ENCODE measurements at places on chromosomes 3 and 15.
A peak's percentile ranks its signal among the peaks of the same experiment; 100 is the strongest.

DNA sequence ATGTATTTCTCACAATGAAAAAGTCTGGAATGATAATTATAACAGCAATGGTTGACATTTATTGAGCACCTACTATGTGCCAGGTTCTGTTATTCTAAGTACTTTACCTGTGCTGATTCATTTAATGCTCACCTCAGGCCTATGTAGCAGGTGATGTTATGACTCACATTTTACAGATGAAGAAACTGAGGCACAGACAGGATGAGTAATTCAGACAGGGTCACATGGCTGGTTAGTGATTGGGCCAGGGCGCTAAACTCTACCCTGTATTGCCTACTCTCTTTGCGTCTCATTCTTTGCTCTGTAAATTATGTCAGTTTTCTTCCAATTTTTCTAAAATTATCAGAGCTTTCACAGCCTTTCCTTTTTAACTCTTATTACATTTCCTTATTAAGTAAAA, 98.3 kb downstream of the PIK3R4 start:
- no peak for DNase-seq

- no peak for DNase-seq
These were observed 1.4 kb downstream of the PAQR5 start for GRCh38 chr15:69299943-69300588.

DNA sequence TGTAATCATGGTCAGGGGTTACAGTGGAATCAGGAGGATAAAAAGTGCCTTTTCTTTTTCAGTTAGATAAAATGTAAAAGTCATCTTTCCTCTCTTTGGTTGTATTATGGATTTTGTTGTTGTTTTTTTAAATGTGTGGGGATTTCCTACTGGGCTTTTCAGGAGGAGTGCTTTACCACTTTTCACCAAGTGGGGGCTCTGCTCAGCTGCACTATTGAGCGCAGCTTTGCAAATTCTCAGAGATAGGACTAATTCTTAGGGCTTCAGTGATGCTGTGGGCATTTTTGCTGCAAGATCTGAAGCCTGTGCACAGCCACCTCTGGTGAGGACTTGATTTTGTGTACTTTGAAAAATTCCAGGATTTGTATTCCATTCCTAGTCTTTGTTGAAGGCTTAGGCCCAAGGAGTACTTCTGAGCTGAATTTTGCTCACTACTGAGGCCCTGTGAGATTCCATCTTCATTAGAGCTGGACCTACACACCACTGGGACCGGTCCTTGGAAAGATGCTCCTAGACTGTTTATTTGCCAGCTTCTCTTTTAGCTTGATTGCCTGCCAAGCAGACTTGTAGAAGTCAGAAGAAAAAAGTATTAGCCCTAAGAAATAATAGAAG, 7.5 kb downstream of the GNB5 start:
- no peak for DNase-seq

DNA sequence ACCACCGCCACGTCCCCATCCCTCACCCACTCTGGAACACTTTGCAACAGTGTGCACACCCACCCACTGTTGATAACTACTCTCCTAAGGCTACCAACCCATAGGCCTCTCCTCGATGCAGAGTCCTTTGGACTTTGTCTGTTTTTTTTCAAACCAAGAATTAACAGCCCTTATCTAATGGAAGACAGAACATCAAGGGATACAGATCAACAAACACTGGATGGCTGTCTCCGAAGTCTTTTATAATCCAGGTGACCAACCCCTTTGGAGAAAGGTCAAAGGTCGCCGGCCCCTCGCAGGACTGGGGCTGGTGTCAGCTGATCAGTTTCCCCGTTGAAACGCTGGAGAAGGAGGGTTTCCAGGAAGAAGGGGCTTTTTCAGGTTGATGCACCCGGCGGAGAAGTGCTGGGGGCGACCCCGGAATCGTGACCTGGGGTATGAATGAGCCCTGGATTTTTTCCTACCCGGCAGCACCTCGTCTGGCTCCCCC, 532 bp downstream of the B4GALT4 start:
- DNase-seq, result peak; percentile 42

DNA sequence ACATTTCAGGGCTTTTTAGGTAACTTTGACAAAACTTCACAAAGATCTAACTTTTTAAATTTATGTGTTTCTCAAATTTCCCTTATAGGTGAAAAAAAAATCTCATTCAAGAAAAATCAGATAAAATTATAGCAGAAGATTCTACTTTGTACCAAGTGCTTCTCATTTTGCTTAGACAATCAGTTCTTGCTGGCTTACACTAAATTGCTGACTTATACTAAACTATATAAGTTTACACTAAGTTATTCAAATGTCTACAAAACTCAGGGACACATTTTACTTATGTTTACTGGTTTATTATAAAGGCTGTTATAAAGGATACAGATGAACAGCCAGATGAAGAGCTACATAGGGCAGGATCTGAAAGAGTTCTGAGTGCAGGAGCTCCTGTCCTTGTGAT, 195.1 kb downstream of the ZPLD1 start:
- DNase-seq, result no peak

GRCh38 chr3:124826703-124827102, 60.5 kb downstream of the ITGB5 start:
- DNase-seq, result no peak

- DNase-seq, result no peak
These were observed 147.6 kb downstream of the IGF1R start for GRCh38 chr15:98795980-98796379.

DNA sequence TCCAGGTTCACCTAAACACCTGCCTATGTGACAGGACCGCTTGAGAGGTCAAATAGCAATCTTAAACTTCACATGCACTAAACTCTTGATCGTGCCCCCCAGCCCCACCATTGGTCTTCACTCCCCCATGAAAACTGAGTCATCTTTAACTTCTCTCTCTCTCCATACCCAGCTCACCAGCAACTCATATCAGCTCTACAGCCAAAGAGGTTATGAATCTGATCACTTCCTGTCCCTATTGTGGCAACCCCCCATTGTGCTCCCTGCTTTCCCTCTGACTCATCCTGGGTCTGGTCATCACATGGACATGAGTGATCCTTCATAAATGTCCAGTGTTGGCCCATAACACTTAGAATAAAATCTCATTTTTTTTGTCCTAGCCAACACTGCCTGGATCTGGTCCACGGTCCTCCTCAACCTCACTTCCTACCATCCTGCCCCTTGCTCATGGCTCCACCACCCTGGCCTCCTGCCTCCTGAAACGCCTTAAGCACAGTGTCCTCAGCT, 103.4 kb upstream of the HACD2 start:
- no peak for DNase-seq

DNA sequence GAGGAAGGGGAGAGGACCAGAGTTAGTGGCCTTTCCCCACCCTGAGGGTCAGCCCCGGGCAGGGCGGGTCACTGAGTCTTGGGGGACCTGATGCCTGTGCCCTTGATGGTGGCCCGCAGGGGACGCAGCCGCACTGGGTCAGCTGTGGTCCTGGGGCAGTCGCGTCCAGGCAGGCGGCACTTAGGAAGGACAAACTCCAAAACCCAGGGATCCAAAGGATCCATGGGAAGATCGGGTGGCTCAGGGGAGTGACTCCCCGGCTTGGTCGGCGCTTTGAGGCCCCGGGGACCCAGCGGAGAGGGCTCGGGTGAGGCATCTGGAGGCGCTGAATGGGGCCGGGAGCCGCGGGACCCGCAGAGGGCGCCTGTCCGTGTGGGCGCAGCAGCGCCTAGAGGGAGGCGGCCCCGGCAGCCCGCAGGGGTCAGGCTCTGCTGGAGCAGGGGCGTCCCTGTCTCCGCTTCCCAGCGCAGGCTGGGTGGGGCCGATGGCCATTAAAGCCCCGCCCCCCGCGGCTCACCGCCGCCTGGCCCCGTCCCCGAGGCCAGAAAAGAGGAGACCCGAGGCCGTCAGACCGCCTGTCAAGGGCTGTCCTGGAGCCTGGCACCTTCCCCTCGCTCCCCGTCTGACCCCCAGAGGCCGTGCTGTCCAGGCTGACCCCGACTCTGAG, 17.5 kb downstream of the CIDEC start:
- DNase-seq, result peak; percentile 77

DNA sequence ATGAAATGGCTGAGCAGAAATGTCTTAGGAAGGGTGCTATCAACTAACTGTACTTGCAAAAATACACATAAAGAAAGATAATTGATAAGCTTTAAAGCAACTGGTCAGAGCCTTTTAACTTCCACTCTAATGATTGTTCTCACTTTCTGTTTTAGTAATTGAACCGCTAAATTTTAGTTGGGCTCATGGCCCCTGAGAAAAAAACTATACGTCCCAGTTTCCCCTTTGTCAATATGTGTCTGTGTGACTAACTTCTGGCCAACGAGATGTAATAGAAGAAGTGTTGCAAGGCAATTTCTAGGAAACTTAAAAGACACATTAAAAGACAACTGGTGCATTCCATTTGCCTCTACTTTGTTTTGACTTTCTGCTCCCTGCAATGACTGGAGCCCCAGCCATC, 223.9 kb downstream of the NR1D2 start:
- no peak for DNase-seq

DNA sequence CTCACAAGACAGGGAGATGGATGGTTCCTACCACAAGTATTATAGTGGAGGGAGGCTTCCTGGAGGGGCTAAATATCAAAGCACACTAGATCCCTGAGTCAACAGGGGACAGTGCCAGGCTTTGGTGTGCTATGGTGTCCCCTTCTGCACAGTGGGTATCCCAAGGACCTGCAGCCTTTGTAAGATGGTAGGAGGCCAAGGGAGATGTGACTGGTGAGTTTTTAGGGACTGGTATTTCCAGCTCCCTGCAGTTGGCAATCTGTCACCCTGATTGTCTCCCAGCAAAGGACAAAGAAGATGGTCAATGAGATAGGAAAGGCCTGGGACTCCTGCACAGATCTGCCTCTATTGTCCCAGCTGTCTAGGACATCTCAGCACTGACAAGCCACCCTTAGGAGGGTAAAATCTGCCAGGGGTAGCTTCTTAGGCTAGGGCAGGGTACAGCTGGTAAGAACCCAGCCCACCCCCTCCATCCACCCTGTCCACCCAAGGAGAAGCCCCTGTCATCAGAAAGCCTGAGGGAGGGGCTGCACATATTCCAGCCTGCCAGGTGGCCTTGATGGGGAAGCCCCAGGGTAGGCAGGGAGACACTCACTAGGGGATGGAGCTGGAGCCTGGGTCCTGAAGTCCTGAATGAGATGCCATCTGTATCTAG, 631 bp downstream of the CYP1A1 start:
- DNase-seq, result no peak

DNA sequence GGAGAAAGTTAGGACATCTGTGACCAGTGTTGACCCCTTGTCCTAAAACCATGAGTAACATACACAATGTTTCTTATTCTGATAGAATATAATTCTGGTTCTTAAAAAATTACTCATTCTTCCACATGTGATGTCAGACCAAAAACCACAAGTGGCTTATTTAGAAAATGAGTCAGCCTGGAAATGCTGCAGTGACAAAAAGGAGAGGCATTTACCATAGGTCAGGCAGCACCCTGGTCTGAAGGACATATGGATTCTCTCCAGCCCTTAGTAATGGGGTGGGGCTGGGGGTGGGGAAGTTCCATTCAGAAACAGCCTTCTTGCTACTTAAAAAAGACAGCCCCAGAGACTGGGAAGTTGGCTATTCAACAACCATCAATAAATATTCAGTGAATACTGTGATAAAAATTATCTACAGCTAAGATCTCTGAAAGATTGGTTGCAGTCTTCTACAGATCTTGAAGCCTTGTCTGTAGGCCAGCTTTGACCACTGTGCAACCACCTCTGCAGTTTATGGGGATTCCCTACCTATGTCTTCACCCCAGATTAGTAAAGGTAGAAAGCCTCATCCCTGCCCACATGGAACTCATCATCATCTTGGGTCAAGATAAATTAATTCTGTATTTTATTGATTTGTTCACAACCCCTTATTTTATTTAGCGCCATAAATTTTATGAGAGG, 34.9 kb upstream of the TIMP4 start:
- peak; percentile 54 for DNase-seq

- DNase-seq, result no peak
These were observed 5.3 kb upstream of the NRROS start for GRCh38 chr3:196634224-196634623.

- no peak for DNase-seq
These were observed 201.8 kb downstream of the ABHD5 start for GRCh38 chr3:43892526-43892925.

- no peak for DNase-seq
These were observed 36.4 kb downstream of the APH1B start for GRCh38 chr15:63313825-63314224.

DNA sequence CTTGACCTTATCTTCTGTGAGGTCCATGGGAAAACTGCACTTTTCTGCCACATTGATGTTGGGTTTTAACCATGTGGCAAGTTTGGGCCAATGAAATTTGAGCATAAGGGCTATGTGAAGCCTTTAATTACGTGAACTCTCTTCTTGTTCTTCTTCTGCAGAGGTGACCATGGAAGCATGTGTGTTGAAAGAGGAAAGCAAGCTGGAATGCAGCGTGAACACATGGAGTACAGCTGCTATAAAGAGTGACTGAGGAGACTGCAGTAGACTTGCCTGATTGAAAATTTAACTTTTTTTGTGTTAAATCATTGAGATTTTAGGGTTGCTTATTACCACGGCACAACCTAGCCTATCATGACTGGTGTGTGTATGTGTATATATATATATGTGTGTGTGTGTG, 347.3 kb downstream of the ZIC1 start:
- DNase-seq, result no peak

- no peak for DNase-seq
These were observed 239.3 kb downstream of the ALCAM start for GRCh38 chr3:105606016-105606415.

GRCh38 chr3:138148503-138148902, 16.3 kb upstream of the A4GNT start:
- DNase-seq, result no peak

GRCh38 chr15:77168141-77168540, 97.2 kb upstream of the TSPAN3 start:
- DNase-seq, result no peak

- DNase-seq, result no peak
These were observed 41.8 kb upstream of the CCNL1 start for GRCh38 chr3:157201648-157202278.

- no peak for DNase-seq
These were observed 28.5 kb downstream of the PLSCR4 start for GRCh38 chr3:146222204-146223046.

DNA sequence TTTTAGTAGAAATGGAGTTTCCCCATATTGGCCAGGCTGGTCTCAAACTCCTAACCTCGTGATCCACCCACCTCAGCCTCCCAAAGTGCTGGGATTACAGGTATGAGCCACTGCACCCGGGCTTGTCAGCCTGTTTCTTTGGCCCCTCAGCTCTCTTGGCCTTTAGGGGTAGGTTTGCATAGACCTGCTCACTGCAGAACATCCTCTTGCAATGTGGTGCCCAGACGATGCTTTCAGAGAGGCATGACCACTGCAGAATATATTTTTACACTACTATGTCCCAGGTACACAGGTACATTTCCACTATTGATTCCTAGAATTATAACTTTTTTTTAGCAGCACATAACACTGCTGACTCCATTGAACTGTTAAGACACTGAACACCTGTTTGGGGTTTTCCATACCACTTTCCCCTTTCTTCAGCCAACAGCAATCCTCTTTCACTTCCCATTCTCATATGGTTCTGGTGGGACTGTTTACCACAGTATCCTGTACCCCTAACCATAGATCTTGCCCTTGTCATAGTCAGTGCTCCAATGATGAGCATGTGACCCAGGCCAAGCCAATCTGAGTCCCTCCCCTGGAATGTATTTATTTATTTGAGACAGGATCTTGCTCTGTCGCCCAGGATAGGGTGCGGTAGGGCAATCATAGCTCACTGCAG, 21.1 kb downstream of the CCDC32 start:
- no peak for DNase-seq

GRCh38 chr3:179182902-179183301, 34.7 kb downstream of the PIK3CA start:
- no peak for DNase-seq

Data from left cardiac atrium (tissue), 4 donors.